NCI-H1417 treated with DMSO at 0.1 percent for 48 hours (cell line): ENCODE measurements at places on chromosomes 1 and 21.

- no peak for DNase-seq
Observed at GRCh38 chr1:98575955-98576354, 85.6 kb upstream of the SNX7 start.

DNA sequence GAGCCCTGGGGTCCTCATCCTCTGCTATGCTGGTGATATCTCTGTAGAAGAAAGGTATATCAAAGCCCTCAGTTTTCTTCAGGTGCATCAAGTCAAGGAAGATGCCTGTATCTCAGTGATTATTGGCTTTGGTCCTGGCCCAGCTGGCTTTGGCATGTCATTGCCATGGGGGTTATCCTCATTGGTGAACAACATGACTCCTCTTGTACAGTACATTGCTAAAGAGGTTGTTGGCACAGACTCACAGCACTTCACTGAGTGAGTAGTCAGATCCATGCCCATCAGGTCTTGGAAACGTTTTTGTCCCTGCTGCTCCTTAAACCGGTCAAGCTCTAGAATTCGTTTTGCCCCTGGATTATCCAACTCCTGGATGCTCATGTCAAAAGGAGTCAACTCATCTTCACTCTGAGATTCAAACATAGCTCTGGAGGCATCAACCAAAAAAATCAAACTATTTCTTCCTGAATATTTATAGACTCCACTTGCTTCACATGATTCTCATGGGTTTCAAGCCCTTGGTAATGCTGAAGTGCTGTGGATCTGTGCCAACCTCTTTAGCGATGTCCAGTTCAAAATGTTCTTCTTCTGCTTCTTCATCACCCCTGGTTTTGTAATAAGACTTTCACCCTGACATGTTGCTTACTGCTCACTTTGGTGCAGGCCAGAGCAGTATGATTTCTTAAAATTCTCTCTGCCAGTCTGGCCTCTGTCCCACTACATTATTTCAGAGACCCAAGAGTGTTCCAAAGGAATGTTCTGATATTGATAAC is 43.0 kb upstream of the RAB3GAP2 start:
- DNase-seq, result no peak

- DNase-seq, result no peak
Observed at GRCh38 chr1:101150670-101151069, 86.1 kb upstream of the S1PR1 start.

DNA sequence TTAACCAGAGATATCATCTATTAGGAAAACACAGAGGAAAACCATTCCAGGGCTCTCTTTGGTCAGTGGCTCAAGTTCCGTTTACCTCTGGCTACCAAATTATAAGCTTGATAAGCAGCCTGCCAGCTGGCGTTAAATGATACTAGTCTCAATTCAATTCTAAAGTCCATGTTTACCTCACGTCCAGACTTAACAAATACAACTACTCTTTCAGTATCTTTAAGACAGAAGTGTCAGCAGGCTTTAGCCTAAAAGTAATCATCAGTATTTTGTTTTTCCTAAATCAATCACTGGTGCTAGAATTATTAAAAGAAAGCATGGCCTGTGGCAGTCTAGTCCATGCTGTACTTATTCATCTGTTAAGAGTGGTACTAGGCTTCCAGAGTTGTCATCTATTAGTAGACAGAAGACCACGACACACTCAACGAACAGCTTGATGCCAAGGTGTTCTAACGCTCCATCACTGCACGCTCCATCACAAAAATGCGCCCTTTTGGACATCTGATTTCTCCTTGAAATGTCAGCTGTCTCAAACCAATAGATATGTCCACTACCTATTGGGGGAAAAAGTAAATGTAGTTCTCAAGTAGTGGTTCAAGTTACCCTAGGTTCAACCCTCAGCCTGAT is 1.5 kb downstream of the IVNS1ABP start:
- no peak for DNase-seq

DNA sequence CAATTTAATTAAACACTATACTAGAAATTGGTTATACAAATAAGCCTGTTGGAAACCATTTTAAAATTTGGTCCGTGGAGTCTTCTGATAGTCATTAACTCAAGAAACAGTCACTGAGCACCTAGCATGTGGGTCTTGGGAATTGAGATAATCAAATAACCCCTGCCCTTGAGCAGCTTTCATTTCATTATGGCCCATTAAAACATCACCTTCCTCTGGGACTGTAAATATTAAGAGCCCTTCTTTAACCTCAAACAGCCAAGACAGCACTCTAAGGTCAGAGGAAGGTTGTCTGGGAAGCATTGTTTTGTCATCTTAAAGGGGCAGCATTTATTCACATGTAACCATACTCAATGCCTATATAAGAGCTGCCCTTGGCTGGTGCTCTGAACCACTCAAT is 610.3 kb upstream of the USP24 start:
- no peak for DNase-seq

GRCh38 chr1:180181048-180181447 is 26.4 kb downstream of the QSOX1 start:
- DNase-seq, result no peak

DNA sequence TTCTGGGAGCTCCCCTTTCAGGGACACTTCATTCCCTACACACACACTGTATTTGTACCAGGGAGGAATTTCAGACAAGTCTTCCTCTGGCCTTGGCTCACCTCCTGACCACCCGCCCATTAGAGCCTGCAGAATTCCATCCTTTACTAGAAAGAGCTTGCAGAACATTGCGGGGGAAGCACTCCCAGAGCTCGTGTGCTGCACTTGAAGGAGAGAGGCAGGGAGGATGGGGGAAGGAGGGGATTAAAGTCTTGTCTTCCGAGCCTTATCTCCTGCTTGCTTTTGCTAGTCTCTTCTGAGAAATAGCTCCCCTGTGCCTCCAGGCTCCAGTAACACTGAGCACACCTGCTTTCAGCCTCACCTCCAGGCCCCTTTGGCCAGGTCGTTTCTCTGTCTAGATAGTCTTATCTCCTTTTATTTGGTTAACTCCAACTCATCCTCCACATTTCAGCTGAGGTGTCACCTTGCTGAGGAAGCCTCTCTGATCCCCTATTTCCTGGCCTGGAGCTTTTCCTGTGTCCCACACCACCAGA is 62.0 kb downstream of the PCNX2 start:
- no peak for DNase-seq

GRCh38 chr1:110565565-110565964 is 40.6 kb downstream of the KCNA2 start:
- DNase-seq, result no peak

DNA sequence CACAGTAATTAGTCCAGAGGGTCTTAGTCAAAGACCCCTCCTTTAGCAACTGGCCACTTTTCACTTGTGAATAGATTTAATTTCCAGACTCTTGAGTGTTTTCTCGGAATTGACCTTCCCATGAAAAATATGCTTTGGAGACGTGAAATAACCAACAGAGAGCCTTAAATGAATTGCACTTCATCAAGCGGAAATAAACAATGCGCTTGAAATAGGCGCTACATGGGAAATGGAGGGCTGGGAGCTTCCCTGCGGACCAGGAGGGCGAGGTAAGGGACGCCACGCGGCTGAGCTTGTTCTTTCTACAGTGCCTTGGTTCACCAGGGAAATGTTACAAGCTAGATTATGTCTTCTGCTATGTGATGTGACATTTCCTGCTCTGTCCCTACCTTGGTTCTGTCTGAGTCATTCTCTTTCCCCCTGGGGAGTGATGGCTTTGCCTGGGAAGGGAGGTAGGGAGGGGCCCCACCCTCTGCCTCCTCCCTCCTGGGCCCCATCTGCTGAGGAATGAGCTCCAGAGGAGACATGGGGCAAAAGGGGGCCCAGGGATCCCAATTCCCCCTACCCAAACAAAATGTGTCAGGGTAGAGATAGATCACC is 619.3 kb downstream of the PTPRU start:
- DNase-seq, result no peak

- no peak for DNase-seq
Observed at GRCh38 chr1:163672976-163673758, 351.4 kb downstream of the NUF2 start.

GRCh38 chr21:39633770-39634181 is 21.0 kb downstream of the B3GALT5 start:
- no peak for DNase-seq

- no peak for DNase-seq
Observed at GRCh38 chr1:29646161-29646775, 409.9 kb downstream of the PTPRU start.

GRCh38 chr21:41992576-41992975 is 17.6 kb downstream of the ZBTB21 start:
- no peak for DNase-seq

- no peak for DNase-seq
Observed at GRCh38 chr1:188665477-188665876, 1812.2 kb downstream of the BRINP3 start.

GRCh38 chr1:226638001-226638601 is 89.5 kb downstream of the STUM start:
- no peak for DNase-seq

- no peak for DNase-seq
Observed at GRCh38 chr1:225299624-225300023, 128.2 kb downstream of the LBR start.

DNA sequence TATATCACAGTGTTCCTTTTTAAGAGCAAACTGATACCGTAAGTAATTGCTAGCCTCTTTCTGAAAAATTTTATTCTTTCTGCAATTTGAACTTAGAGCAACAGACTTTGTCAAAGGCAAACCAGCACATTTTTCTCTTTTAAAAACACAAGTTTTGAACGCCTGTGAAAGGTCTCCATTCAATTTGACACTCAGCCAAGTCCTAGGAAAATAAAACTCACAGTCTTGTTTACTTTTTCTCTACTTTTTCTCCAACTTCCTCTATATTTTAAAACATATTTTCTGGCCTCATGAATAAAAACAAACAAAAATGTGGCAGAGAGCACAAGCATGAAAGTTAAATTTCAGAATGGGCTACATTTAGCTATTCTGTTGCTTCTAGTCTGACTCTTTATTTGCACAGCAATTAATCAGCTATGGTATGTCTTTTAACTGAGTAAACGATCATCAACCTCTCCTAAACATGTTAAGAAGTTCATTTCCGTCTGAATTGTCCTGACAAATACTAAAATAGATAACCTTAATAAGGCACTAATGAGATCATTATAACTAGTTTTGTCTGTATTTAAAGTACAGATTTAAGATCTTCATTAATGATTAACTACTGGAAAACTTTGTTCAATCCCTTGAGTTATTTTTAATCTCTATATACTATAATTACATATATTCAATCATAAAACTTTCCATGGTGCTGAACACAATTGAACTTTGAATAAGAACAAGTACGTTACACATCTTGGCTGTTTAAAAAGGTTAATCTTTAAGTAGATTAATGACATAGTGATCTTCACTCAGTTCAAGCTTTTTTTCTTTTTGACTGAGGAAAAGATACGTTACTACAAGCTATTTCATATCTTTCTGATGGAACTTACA is 550.6 kb downstream of the PTBP2 start:
- no peak for DNase-seq

DNA sequence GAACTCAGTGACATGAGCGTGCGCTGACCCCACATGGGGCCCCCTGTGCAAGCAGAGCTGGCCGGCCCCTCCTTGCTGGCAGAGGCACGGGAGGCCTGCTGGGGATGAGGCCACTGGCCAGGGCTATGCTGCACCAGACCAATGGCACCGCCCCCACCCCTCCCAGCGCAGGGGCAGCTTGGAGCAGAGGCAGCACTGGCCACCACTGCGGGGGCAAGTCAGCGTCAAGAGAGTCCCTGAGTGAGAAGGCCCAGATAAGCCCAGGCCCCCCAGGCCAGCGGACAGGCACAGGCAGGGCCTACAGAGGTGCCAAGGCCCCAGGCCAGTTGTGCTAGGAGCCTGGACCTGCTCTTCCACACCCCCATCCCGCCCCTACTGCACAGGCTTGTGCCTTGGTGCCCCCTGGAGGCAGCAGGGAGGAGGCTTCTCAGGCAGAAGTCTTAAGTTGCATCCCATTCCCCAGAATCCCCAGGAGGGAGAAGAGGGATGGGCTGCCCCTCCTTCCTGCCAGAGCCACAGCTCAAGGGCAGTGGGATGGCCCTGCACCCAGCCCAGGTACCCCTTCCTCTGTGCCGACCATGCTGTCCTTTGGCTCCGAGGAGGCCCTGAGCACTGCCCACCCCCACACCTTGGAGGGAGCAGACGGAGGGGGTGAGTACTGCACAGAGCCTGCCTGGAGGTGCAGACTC is 35.8 kb downstream of the EPHX1 start:
- DNase-seq, result no peak

DNA sequence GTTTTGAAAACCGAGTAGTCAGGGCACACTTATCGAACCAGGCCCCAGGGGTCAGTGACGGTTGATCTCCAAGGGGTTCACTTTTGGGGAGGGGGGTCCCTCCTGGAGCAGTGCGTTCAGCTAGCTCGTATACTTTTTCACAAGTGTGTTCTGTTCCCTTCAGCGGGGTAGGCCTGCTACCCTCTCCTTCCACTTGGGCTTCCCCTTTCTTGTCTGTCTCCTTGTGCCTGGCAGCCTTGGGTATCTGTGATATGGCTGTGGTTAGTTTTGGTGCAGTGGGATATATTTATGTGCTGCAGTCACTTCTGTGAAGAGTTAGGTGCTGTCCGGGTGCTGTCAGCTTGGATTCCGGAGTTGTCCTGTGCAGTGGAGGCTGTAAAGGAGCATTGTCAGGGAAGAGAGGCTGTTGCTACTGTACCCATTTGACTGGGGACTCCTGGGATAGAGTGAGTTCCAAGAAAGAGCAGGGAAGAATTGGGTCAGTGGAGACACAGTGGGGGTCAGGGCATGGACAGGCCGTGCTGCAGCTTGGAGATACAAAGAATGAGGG is 29.7 kb downstream of the ADARB1 start:
- no peak for DNase-seq

GRCh38 chr1:153572569-153573015 is 6.9 kb upstream of the S100A2 start:
- DNase-seq, result no peak

GRCh38 chr21:27168084-27168483 is 201.2 kb upstream of the ADAMTS5 start:
- no peak for DNase-seq

DNA sequence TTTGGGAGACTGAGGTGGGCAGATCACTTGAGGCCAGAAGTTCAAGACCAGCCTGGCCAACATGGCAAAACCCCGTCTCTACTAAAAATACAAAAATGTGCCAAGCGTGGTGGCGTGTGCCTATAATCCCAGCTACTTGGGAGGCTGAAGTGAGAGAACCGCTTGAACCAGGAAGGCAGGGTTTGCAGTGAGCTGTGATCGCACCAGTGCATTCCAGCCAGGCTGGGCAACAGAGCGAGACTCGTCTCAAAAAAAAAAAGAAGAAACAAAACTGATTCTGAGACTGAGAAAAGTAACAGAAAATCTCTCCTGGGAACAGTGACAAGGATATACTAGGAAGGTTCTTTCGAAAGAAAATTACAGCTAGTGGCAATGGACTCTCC is 20.9 kb downstream of the USP48 start:
- no peak for DNase-seq

DNA sequence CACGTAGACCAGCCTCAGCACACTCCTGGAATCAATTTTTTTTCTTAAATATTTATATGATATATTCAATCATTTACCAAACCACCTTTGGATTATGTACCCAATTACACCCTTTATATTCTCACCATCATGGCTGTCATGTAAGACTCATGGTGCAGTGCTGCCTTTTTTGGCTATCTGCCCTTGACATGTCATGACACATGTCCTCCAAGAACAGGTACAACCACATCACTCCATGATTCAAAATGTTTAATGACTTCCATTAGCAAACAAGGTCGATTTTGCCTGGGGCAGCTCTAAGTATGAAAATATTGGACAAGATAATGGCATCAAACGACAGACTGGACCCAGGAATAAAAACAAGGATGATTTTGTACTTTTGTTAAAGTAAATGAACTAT is 861.1 kb upstream of the ADAMTS5 start:
- DNase-seq, result no peak
